Neuronal stem cell (in vitro differentiated cells): ENCODE measurements at places on chromosomes 1 and 21.

DNA sequence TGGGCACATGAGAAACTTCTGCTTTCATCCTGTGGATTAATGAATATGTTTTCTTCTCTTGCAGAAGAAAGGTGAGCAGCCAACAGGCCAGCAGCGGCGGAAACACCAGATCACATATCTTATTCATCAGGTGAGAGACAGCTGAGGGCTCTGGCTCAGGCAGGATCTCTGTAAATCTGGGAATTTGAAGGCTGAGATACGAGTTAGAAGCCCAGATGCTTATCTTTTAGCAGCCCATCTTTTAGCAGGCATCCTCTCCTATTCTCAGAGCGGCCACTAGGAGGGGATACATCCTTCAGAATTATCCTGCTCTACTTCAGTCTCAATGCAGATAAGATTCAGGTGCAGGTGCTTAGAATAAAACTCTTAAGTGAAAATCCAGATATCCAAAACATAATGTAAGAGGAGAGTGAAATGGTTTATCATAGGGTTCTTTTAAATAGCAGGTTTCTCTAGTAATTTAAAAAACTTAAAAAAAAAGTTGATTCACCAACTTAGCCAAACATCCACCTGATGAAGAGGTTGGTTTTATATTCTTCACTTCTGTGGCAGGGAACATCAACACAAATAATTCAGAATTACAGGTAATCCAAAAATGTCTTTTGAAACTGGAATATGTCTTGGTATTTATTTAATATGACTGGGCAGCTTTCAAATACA lies 19.3 kb downstream of the SH2D2A start:
- peak; percentile 43 for DNase-seq

DNA sequence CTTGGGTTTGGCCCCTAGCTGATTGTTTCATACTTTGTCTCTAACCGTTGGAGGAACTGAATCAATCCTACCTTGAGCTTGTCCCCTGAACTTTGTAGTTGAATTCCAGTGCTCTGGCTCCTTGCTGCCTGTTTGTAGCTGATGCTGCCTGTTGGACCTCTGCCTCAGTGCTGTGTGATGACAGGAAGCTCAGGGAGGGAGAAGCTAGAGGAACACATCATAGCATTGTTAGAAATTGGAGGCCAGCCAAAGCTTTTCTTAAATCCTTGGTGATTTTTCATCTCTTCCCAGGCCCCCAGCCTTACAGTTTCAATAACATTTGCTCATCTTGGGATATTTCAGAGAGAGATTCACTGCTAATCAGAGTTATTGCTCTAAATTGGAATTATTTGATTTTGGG lies 34.0 kb downstream of the MACF1 start:
- no peak for DNase-seq

DNA sequence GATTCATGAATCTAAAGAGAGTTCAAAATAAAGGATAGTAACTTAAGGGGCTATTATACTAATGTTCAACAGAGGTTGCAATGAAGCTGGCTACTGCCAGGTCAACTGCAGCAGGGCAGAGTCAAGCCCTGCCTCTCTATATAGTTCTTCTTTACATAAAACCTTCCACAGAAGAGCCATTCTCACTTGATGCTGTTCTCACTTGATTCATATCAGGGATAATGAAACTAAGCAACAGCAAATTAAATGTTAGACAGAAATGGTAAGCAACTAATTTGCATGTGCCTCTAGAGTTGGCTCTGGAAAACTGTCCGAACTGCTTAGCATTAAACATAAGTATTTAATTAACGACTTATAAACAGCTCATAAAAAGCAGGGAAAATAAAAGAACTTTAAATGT lies 17.4 kb downstream of the CCSAP start:
- no peak for DNase-seq

DNA sequence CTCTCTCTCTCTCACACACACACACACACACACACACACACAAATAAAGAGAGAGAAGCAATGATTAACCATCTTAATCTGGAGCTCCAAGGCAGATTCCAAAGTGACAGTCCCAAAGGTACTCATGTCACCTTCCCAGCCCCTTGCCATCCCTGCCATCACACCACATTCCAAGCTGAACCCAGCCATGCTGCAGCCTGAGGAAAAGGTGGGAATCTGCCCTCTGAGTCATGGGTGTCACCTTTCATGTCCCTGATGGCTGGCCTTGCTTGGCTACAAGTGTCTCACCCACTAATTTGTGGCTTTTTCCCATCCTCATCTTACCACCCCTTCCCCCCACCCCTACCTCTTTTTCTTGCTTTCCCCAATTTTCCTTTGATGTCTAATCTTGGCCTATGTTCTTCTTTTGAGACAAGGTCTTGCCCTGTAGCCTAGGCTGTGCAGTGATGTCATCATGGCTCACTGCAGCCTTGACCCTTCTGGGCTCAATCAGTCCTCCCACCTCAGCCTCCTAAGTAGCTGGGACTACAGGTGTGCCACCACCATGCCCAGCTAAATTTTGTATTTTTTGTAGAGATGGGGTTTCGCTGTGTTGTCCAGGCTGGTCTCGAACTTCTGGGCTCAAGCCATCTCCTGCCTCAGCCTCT lies 3.2 kb downstream of the ANXA9 start:
- no peak for DNase-seq

- DNase-seq, result no peak
These were observed 28.2 kb downstream of the STYXL2 start for GRCh38 chr1:167122121-167122480.

GRCh38 chr1:32536117-32536516 lies 3.1 kb upstream of the ZBTB8A start:
- DNase-seq, result no peak

DNA sequence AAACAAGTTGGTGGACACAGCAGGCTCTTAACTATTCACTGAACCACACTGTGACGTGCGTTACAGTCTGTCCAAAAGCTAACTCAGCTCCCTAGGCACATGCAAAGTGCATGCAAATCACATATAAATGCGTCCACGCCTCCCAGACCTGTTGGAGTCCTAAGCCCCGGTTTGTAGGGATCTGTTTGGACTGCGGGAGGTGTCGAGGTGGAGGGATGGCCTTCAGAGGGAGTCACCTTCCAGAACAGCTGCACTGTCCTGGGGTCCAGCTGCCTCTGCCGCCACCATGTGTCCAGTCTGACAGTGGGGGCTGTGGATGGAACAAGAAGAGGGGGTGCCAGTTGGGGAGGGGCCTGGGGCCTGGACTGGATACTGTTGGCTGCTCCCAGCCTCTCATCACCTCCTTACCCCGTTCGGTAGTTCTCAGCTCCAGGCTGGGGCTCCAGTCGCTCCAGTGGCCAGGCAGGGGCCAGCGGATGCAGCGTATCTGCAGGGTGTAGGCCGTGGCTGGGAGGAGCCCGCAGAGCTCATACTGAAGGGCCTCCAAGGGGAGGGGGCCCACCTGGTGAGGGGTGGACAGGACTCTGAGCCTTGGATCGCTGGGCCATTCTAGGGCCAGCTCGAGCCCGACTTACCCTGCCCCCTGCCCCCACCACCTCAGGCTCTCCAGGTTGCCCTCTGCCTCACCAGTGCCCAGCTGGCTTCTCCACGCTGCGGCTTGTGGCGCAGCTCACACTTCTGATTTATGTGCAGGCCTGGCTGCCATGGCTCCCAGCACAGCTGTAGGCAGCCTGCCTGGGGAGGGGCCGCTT lies 7.9 kb upstream of the MRPS15 start:
- DNase-seq, result no peak

GRCh38 chr1:9449110-9449627 lies 90.1 kb upstream of the SLC25A33 start:
- no peak for DNase-seq

- DNase-seq, result no peak
These were observed 162.6 kb downstream of the TNR start for GRCh38 chr1:175580841-175581240.

DNA sequence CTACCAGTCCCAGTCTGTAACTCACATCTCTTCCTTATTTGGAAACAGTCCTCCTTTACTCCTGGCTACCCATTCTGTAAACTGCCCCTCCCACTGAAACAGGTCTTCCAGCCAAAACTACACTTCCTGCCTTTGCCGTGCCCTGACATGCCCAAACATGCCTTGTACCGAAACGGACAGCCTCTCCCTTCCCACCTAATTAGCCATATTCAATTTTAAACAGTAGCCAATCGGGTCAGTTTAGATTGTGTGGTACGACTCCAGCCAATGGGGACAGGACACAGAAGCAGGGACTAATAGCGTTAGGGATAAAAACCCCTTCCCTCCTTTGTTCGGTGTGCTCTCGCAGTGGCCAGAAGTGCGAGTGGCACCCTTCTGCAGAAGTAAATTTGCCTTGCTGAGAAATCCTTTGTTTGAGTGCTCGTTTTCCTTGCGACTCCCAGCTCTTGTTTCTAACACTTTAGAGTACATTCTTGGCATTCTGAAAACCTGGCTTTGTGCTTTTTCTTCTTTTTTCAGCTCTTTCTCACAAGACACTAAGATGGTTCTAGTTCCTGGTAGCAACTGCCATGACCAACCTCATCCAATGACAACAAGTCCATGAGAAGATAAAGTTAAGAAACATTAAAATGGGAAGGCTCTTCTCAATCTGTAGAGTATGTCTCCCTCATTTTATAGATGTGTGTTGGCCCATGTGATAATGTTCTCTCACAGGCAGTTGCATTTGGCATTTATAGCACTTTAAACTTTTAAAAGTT lies 325.1 kb upstream of the GREM2 start:
- no peak for DNase-seq

DNA sequence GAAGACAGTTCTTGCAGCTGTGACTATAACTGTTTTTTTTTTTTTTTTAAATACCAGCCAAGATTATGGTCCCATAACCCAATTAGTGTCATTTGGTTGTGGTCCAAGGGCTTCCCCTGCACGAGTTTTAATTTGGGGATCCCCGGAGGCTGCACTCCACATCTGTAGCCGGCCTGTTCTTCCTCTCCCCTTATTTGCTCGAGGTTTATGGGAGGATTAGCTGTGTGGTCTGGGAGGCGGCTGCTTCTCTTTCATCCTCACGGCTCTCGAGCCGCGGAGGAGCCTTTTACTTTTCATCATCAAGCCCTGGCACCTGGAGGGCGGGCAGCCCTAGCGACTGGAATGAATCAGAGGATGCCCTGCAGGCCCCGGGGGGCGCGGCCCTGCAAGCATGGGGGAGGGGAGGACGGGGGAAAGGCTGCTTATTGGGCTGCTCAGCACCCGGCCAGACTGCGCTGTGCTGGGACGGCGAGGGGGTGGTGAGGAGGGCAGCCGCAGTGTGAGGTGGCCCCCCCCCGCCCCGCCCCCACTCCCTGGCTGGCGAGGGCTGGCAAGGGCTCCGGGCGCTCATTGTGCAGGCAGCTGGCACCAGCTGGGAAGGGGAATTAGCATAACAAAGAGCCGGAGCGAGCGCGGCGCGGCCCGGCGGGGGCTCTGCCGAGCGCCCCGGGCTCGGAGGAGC lies 18.5 kb downstream of the SERTAD4 start:
- peak; percentile 67 for DNase-seq
